Fibroblast of mammary gland (primary cell): ENCODE measurements at places on chromosomes 12 and 14.
A peak's percentile ranks its signal among the peaks of the same experiment; 100 is the strongest.

DNA sequence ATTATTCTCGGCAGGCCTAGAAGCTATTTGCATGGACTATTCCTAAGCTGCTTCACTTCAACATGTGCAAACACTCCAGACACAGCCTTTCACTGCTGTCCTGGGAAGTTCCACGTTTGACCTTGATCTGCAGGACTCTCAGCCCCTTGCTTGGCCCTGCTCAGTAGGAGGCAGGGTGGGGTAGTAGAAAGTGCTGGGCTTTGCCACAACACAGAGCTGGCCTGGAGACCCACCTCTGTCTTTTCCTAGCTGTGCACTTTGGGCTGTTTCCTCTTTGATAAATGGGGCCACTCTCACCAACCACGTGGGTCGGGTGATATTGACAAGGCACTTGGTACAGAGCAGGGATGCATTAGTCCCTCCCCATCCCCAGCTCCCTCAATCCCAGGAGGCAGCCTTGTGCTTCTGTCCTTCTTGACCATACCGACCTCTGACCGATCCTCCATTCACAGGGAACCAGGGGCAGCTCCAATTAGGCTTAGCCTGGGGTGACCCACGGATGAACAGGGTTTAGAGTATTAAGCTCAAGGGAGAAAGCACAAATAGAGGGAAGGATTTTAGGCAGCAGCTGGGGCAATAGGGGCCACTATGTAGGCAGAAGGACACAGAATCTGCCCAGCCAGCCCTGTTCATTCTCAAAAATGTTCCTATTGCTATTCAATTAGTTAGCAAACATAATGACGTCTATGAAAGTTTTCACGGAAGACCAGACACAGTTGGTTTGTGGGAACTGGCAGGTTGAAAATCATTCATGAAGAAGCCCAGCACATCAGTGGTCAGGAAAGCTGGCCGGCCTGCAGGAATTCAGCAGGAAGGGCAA, 63.3 kb downstream of the SYNE3 start:
- DNase-seq: peak; percentile 41

- peak; percentile 75 for DNase-seq
Observed at GRCh38 chr14:24965934-24966578, 83.9 kb downstream of the STXBP6 start.

GRCh38 chr14:104682107-104682593, 7.3 kb upstream of the INF2 start:
- DNase-seq: no peak

DNA sequence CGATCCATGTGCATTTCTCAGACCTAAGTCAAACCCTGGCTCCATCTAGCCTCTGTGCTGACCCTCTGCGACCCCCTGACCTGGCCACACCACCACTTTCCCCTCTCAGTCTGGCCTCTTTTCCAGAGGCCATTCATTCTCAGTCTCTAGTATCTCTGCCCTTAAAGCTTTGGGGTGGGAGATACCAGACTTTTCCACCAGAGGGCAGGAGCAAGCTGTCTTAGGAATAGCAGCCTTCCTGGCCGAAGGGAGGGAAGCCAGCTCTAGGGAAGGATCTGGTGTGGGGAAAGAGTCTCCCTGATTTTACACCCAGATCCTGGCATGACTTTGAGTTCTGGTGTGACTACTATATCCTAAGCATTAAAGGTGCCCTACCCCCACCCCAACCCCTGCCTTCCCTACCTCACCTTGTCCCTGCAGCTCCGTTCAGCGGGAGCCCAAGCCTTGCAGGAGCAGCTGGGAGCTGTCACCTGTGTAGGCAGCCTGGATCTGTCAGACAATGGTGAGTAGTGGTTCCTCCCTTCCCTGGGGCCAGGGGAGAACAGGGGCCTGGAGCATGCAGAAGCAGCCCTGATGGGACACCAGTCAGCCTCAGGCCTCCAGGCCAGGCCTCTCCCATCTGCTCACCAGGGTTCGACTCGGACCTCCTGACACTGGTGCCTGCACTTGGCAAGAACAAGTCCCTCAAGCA, 6.6 kb downstream of the CARMIL3 start:
- peak; percentile 74 for DNase-seq

GRCh38 chr14:69711065-69711464, 55.9 kb upstream of the SRSF5 start:
- DNase-seq: no peak

DNA sequence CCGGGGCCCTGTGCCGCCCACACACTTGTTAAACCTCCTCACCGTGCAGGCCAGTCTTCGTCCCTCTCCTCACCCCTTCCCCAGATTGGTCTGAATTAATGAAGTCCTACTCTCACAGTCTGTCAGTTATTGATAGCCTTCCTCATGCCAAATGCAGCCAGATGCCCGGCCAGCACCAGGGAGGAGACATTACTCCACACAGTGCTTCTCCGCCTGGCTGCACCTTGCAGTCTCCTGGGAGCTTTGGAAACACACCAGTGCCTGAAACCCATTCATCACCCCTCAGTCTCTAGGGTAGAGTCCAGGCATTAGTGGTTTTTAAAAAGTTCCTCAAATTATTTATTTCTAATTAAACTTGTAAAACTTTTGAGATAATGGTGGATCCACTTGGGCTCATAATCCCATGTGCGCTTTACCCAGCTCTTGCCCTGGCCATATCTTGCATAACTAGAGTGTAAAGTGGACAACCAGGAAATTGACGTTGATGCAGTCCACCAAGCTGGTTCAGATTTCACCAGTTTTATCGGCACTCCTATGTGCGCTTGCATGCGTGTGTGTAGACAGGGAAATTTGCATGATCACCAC, 38.2 kb upstream of the TSPAN9 start:
- no peak for DNase-seq

DNA sequence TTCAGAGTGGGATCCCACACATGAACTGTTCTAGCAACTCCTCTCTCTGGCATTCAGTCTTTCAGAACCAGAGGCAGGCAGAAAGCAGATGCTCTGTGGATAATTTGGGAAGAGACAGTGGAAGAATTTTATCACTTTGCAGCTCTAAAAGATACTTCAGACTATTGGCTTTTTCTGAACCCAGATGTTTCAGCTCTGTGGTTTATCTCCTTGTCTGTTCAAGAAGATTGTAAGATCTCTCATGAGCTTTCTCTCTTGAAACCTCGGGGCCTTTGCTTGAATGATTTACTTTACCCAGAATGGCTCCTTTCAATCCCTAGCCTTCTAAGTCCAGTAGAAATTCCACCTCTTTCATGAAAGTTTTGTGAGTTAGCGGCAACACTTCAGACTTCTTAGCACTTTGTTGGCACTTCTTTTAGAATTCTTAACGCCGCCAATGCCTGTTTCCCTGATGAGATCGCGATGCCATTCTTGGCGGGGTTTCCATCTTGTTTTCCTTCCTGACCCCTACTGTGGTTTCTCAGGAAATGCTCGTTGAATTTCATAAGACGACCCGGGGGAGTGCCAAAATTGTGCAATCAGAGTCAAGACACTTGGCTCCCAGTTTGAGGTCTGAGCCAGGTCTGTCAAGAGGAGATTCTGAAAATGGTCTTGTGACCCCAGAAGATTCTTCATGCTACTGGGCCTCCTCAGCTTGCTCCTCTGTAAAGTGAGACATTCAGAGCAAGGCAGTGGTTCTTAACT, 107.0 kb upstream of the PRICKLE1 start:
- DNase-seq: peak; percentile 95

- DNase-seq: no peak
Observed at GRCh38 chr12:79925492-79925891, 9.4 kb downstream of the PPP1R12A start.
